ENCODE measurements at places on chromosomes 7 and 10.

- no peak for DNase-seq
These were observed 1.0 kb downstream of the URGCP start for GRCh38 chr7:43905209-43905946.

GRCh38 chr10:4459531-4459930 lies 366.5 kb upstream of the AKR1E2 start:
- DNase-seq: no peak

GRCh38 chr7:112892263-112892662 lies 102.1 kb upstream of the TMEM168 start:
- DNase-seq: no peak

DNA sequence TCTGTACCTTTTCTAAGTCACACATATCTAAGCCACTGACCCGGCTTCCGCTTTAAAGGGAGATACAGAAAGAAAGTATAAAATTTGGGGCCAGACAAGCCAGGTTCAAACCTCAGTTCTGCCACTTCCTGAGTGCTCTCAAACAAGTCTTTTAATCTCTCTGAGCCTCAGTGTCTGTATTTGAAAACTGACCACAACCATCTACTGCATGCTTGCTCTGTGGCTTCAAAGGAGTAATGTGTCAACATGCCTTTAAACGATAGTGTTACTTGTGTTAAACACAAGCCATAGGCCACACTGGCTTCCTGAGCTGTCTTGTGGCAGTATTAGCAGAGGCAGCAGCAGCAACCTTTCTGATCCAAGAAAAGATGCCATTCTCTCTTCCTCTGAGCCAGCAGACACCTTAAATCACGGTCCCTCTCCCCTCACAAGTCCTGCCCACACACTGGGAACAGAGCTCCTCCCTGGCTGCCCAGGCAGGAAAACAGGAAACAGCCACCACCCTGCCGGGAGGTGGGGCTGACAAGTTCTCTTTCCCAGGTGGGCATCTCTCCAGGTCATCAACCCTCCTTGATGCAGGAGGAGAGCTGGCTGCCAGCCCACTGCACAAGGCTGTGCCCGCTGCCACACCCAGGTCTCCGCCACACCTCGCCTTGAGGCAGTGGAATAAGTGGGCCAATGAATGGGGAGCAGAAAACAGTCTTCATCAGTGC lies 10.7 kb downstream of the HIP1 start:
- DNase-seq: no peak

DNA sequence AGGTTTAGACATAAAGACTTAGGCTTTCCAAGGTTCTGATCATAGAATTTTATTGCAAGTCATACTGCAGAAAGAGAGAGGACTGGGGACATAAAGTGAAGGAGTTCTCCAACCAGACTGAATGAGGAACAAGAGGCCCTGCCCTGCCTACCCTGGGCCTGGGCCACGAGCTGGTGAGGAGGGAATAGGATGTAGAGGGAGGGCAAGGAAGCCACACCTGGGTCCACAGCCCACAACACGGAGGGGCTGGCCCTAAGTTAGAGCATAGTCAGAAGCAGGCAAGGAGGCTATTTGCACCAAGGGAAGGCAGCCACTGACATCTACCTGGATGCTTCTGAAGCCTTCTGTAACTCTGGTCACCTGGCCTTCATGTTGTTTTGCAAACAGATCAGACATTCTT lies 82.2 kb upstream of the CXCL12 start:
- no peak for DNase-seq

DNA sequence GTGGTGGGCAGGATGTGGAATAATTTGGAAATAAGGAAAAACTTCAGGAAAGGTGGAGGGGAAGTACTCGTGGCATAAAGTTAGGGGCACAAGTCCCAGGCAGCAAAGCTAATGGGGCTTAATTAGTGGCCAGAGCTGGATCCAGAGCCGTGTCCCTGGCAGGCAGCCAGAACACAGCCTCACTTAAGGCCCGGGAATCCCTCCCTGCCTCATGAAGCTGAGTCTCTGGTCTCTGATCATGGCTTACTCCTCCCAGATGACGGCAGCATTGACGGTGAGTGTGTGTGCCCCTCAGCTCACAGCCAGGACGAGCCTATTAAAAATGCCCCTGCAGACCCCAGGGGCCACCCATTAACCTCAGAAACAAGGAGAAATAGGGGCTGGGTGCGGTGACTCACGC lies 48.2 kb upstream of the NPTX2 start:
- DNase-seq: no peak

DNA sequence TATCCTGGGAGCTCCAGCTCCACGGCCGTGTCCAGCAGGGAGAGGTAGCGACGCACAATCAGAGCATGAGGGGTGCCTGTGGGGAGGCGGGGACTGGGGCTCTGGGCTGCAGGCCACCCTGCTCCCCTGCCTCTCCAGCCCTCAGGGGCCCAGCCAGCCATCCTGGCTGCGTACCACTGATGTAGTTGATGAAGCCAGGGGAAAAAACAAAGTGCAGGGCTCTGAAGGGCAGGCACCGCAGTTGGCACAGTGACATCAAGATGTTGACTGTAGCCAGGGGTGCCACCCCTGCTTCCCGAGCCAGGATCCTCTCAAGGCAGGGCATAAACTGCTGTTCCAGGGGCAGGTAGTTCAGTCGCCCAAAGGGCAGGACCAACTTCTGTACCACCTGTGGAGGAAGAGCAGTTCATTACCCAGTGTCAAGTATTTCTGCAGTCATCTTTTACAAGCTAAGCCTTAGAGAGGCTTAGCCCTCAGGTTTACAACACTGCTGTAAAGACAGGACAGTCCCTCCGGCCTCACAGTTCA lies 2.8 kb downstream of the FASTK start:
- no peak for DNase-seq

DNA sequence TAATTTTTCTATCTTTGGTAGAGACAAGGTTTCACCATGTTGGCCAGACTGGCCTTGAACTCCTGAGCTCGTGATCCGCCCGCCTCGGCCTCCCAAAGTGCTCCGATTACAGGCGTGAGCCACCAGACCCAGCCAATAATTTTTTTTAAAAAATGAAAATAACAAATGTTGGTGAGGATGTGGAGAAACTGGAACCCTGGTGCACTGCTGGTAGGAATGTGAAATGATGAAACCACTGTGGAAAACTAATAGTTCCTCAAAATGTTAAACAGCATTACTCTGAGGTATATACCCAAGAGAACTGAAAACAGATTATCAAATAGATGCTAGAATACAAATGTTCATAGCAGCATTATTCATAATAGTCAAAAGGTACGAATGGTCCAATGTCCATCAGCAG lies 23.0 kb upstream of the YWHAG start:
- no peak for DNase-seq

DNA sequence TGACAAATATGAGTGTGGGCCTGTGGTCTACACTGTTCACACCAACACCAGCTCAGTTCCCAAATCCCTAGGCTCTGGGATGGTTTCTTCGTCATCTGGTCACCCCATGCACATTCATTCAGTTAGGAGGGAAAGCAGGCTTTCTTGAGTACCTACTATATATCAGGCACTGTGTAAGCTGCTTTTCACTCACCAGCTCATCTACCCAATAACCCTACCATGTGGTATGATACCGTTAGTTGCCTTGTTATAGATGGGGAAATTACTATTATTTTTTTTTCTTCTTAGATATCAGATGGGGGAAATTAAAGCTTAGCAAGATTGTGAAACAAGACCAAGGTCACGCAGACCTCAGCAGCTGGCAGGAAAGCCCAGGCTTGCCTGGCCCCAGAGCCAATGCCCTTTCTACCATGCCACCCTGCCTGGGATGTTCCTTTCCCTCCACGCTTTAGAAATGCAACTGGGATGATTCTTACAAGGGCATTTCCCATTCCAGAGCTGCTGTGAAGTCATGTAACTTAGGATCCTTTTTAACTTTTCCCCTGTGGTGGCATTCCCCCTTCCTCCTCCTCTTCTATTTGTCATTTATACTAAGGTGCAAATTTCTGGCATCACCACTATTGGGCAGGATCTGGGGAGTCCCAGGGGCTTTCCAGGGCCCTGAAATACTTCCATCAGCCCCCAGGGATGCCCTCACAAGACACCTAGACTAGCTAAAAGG lies 93.1 kb upstream of the EFCAB10 start:
- DNase-seq: no peak

- DNase-seq: no peak
These were observed 372.1 kb upstream of the MKI67 start for GRCh38 chr10:128498378-128498730.

DNA sequence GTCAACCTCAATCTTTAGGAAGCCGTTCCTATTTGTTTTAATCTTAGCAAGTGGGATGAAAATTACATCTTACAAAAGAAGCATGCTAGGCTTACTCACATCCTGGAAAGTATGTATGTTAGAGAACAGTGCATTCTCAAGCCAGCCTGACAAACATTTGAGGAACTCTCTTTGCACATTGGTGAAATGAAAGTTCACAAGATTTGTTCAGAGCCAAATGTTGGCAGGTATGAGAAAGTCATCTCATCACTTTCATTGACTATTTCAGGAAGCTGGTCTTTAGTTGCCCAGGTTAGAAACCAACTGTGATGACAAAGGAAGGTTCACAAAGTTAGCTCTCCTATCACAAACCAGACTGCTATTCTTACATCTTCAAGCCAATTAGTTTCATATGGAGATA lies 57.1 kb downstream of the ABCB1 start:
- DNase-seq: no peak

- DNase-seq: no peak
These were observed 228.5 kb downstream of the BBS9 start for GRCh38 chr7:33357846-33358245.

DNA sequence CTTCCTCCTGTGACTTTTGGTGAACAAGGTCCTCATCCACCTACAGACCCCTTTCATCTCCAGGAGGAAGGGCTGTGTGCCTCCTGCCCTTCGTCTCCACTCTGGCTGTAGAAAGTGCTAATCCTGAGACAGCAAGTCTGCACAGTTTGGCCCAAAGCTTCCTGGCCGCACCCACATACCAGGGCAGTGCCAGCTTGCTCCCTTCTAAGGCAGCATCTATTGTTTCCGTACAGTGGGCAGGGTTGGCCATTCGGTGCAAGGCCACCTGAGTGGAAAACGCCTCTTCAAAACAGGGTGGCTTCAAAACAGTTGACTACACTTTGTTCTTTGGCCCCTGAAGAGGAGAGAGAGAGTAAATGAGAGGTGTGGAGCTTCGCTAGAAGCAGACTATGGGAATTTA lies 134.1 kb upstream of the KLF14 start:
- DNase-seq: no peak

DNA sequence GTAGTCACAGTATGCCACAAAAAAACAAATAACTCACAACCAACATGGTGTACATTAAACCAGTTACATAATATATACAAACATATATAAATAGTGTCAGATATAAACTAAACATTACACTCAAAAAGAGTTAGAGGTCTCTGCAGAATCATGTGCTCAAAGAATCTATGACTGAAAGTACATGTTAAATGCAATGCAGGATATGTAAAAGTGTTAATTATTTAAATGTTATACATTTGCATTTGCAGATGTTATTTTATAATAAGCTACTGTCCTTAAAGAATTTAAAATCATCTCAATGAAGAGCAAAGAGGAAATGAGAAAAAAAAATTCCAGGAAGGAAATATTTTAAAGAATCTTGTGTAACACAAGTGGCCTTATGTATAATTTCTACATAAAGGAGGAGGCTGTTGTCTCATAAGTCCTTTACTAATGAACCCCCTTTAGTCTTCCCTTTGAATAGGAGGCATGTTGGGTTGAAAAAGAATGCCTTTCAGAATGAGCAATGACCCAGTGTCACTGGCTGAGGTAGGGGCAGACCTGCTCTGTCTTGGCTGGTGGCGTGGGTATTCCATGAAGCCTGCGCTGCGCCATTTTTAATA lies 148.9 kb downstream of the ITGA8 start:
- DNase-seq: no peak

DNA sequence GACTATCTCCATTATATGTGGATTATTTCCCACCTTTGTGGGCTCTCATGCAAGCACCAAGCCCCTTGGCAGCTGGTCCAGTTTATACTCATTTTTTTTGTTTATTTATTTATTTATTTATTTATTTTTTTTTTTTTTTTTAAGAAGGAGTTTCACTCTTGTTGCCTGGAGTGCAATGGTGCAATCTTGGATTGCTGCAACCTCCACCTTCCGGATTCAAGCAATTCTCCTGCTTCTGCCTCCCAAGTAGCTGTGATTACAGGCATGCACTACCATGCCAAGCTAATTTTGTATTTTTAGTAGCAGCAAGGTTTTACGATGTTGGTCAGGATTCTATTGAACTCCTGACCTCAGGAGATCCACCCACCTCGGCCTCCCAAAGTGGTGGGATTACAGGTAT lies 2.8 kb downstream of the PRTFDC1 start:
- DNase-seq: no peak

DNA sequence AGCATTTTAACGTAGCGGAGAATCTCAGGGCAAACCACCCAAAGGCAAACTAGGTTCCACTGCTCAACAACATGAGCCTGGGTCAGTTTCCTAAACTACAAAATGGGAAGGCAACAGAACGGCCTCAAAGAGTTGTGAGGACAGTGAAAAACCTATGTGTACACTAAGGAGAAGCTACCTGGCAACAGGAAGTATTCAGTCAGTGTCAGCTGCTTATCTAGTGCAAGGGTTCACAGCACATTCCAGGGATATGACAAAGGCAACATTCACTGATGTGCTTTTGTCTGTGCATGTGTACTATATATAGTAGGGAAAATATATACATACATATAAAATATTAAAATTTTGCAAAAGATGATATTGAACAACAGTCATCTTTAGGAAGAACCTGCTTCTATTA lies 17.2 kb downstream of the NUDCD3 start:
- no peak for DNase-seq

GRCh38 chr7:99539213-99539811 lies 12.6 kb downstream of the FAM200A start:
- no peak for DNase-seq

DNA sequence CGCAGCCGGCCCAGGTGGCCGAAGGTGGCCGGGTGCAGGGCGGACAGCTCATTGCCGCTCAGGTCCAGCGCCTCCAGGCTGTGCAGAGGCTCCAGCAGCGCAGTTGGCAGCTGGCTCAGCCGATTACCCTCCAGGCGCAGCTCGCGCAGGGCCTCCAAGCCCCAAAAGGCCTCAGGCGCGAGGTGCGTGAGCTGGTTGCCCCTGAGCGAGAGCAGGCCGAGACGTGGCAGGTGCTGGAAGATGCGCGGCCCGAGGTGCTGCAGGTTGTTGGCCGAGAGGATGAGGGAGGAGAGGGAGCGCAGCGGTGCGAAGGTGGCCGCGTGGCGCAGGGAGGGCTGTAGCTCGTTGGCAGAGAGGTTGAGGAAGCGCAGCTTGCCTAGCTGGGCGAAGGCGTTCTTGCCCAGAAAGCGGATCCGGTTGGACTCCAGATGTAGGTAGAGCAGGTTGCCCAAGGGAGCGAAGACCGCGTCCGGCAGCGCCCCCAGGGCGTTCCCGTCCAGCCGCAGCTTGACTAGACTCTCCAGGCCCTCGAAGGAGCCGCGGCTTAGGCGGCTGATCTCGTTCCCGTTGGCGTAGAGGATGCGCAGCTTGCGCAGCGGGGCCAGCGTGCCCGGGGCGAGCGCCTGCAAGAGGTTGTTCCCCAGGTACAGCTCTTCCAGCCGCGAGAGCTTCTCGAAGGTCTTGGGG lies 923 bp downstream of the TRIL start:
- DNase-seq: no peak

Data from mesothelial cell of epicardium (in vitro differentiated cells).